ENCODE measurements at places on chromosomes 12 and 14.
A peak's percentile ranks its signal among the peaks of the same experiment; 100 is the strongest.

DNA sequence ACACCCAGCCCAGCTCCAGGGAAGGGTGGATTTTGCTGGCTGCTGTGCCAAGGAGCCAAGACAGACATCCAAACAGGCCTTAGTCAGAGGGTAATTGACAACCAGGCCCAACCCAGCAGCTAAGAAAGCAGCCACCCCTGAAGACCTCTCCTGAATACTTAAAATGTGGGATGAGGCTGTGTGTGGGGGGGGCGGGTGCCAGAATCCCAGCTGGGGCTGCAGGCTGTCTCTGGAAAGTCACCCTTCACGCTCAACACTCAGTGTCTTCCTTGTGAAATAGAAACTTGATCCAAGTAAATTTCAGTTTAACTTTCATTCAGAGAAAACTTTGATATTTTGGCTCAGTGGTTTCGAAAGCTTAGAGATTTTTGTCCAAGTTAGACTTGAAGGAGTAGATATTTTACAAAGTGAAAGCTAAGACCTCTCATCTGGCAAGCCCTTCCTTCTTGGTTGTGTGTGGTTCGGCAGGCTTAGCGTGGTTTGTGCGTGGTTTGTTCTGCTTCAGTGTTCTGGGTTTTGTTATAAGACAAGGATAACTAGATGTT is 5.1 kb downstream of the PAPLN start:
- DNase-seq = peak; percentile 21

GRCh38 chr14:23550812-23551265 is 726 bp downstream of the ZFHX2 start:
- DNase-seq = peak; percentile 41

GRCh38 chr12:91370086-91370868 is 187.7 kb upstream of the DCN start:
- no peak for DNase-seq

- DNase-seq = no peak
These were observed 49.4 kb downstream of the LMNTD1 start for GRCh38 chr12:25503666-25504065.

GRCh38 chr12:40022850-40023249 is 83.0 kb downstream of the SLC2A13 start:
- no peak for DNase-seq

GRCh38 chr12:68268967-68269366 is 15.6 kb upstream of the IL22 start:
- DNase-seq = no peak

DNA sequence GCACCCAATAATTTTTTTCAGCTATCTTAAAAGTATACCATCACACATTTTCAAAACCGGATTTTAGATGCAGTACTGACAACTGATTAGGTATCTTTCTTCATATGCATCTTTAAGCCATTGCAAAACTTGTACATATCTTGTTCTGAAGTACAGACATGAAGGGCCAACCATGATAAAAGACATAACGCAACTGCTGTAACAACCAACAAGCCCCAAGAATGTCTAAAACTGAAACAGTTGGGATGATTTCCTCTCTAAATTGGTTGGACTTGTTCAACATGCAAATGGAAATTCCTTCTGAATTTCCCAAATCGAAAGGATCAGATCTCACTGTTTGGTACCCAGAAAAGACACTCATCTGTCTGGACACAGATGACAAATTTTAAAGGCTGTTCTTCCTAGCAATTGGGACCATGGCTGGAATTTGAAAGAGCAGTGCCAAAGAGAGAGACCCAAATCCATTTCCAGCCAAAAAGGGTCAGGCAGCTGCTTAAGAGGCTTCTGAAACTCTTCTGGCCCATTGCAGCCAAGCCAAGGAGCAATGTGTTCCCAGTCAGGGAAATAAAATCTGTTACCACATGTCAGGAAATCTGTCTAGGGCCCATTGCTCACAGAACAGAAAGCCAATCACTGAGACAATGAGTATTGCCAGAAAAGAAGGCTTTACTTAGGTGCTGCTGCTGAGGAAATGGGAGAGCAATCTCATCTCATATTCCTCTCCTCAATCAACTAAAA is 1122.4 kb upstream of the USP15 start:
- DNase-seq = no peak

- no peak for DNase-seq
These were observed 29.2 kb downstream of the TMEM120B start for GRCh38 chr12:121741743-121742142.

DNA sequence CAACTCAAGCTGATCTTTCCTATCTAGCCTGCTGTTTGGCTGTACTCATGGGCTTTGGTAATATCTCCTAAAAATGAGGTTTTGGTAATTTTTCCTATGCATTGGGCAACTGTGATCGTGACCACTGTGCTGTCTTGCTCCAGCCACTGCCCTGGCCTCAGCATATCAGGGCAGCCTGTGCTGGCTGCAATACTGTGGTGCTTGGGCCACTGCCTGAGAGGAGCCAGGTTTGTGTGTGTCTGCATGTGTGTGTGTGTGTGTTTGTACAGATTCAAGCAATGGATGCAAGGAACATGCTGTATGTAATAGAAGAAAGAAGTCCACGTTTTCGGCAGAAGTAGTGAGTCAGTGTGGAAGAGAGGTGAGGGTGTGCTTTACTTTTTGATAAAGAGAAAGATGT is 13.0 kb downstream of the ERG28 start:
- DNase-seq = no peak

GRCh38 chr12:68094645-68095395 is 64.7 kb downstream of the IFNG start:
- no peak for DNase-seq

GRCh38 chr14:59739794-59740193 is 130.8 kb downstream of the RTN1 start:
- DNase-seq = no peak

- DNase-seq = peak; percentile 71
These were observed 15.3 kb downstream of the TNFRSF1A start for GRCh38 chr12:6326316-6327228.

- no peak for DNase-seq
These were observed 209.7 kb upstream of the BMP4 start for GRCh38 chr14:54166049-54166950.

- DNase-seq = no peak
These were observed 18.3 kb downstream of the TMEM106C start for GRCh38 chr12:47981496-47982260.

DNA sequence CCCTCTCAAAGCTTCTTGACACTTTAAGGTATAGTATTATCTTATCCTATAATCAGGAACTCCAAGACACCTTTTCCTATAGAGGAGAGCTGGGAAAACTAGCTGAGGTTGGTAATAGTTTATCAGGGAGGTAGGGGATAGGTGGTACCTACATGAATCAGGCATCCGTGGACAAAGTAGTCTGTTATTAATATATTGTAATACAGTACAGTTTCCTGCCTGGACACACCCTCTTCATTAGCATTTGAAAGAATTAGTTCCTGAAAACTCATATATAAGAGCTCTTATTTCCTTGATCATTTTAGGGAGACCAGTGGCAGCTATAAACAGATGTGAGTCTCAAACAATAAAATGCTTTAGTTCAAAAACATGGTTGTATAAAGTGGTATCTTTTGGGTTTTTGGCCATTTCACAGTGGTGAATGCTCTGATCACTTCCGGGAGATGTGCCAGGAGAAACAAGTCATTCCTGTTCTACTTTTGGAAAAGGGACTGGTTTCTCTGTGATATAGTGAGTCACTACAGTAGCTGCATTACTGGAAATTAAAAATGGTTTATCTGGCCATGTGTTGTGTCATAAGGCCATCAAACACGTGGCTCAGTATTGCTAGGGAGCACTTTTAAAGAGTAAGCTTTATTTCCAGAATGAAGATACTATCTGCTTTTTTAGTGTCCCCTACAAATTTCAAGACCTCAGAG is 98.1 kb downstream of the KLRB1 start:
- DNase-seq = no peak

DNA sequence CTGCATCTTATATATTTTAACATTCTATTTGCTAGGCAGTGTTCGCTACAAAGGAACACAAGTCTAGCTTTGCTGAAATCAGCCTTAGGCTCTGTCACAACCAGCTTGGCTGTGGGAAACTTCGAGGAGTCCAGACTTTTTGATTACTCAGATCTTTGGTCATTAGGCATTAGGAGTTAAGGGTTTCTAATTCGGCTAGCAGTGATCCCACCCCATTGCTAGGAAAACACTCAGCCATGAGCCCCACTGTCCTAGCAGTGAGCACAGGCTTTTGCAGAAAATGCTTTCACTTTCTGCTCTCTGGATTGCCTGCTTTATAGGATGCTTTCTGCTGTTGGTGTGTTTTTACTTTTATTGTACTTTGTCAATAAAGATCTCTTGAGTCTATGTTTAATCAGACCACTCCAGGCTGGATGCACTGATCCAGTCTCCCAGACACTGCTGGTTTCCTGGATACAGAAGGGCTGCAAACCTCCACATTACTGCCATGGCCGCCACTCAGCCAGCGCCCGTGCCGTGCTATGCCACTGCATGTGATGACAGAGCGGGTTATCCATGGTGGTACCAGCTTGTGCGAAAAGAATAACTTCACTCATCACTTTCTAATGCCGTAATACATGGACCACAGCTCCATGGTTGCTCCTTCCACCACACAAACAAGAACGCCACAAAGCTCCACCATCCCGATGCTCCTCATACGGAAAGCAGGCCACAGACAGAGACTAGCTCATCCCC is 41.0 kb upstream of the PYGL start:
- DNase-seq = no peak

- peak; percentile 65 for DNase-seq
These were observed 629 bp downstream of the FBRSL1 start for GRCh38 chr12:132490422-132491137.

DNA sequence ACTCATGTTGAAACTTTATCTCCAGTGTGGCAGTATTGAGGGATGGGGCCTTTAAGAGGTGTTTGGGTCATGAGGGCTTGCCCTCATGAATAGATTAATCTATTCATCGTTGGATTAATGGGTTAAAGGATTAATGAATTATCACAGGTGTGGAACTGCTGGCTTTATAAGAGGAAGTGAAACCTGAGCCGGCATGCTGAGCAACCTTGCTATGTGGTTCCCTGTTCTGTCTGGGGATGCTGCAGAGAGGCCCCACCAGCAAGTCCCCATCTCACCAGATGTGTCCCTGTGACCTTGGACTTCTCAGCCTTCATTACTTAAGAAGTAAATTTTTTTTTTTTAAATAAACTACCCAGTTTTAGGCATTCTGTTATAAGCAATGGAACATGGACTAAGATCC is 109.6 kb downstream of the DYRK2 start:
- no peak for DNase-seq

- peak; percentile 88 for DNase-seq
These were observed 53.8 kb downstream of the SSH1 start for GRCh38 chr12:108803428-108804105.

- peak; percentile 67 for DNase-seq
These were observed 65.9 kb downstream of the DAAM1 start for GRCh38 chr14:59254146-59254910.

- DNase-seq = no peak
These were observed 165.8 kb upstream of the LRIG3 start for GRCh38 chr12:59086126-59086525.

GRCh38 chr12:31001581-31002360 is 71.9 kb upstream of the DDX11 start:
- no peak for DNase-seq

GRCh38 chr12:91685917-91686316 is 459.7 kb downstream of the BTG1 start:
- no peak for DNase-seq

GRCh38 chr14:79411403-79412174 is 799.7 kb downstream of the DIO2 start:
- no peak for DNase-seq

GRCh38 chr14:90676912-90677311 is 139.3 kb downstream of the TTC7B start:
- peak; percentile 24 for DNase-seq

GRCh38 chr12:92871116-92871515 is 58.0 kb downstream of the EEA1 start:
- DNase-seq = peak; percentile 16

- no peak for DNase-seq
These were observed 97.5 kb upstream of the MDM1 start for GRCh38 chr12:68429696-68430095.

GRCh38 chr14:84825481-84826251 is 704.3 kb upstream of the FLRT2 start:
- peak; percentile 33 for DNase-seq

DNA sequence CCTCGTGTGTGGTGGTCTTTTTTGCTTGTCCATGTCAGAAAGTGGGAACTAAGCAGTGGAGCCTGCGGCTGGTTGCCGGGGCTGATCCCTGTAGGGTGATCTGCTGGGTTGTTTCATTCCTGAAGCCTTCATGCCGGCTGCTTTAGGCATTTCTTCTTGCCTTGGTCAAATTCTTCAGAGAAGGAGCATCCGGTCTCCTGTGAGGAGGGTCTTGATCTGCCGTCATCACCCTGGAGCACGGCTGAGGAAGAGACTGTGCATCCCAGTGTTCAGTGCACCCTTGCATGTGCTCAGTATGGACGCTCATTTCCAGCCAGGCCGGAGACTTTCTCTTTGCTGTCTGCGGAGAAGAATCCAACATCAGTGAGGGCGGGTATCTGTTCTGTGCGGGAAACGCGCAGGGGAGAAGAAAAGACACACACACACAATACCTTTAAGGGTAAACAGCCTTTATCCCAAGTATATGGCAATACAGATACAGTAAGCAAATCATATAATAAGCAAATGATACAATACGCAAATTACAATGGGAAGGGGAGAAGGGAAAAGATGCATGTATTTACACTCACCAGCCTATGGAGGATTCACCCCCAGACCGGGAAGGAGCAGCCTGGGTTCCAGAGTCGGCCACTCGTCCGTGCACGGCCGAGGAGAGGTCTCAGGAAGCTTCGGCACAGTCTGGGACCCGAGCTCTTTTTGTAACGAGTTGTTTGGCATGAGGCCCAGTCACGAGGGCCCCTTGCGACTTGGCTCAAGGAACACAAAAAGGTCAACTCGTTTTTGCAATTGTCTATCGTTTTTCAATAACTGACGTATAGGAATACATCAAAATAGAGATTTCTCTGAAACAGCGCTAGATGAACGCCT is 1366.8 kb upstream of the TMEM132C start:
- no peak for DNase-seq

GRCh38 chr14:74510959-74511409 is 17.4 kb downstream of the ISCA2 start:
- peak; percentile 76 for DNase-seq

DNA sequence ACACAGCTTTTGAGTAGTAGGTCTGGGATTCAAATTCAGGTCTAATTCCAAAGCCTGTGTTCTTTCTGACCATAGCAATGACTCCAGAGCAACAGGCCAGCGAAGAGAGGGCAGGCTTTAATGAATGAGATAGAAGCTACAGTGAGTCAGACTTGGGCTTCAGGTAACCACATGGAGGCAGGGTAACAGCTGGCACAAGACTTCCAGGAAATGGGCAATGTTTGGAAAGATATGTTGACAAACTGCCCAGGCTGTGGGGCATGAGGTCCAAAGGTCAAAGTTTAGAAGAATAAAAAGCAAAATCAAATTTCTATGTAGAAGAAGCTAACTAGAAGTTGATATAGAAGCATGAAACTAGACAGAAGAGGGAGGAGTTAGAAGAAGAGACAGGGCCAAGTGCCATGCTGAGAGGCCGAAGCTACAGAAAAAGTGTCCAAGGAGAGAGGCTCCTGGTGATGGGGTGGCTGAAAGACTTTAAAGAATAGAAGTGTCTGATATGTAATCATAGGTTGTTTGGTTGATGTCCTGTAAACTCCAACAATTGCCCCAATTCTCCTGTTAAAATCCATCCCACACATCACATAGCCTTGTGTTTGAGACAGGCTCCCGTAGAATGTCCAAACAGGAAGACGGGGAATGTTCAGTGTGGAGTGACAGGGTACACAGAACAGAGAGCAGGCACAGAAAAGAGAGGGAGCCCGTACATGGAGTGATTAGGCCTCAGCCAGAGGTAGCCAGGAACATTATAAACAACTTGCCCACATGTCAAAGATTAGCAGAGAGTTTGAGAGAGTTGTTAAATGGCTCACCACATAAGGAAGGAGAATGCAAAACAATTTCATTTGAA is 384.7 kb downstream of the CCDC91 start:
- no peak for DNase-seq
